ENCODE measurements at places on chromosomes 6 and 20.

DNA sequence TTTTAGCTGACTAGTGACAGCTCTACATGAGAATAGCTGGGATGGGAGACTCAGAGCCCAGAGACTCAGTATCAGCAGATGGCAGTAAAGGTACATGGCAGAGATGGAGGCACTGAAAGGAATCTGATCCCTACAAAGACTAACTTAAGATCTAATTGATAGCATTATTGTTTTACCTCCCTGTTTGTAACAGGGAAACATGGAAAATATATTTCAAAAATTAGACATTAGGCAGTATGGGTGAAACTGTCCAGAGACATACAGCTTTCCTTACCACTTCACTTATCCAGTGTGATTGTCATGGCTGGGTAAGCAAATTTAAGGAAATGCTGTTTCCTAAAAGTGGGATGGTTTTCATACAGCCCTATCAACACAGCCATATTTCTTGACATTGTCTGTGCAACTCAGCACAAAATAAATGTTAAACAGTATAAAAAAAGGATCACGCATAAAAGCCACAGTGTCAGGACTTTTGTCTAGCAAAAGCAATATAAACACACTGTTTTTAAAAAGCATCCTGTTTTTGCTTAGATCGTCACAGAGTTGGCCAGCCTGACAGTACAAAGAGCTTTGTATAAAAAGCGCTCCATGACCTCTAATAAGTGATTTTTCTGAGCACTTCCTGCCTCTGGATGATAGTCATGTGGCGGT, 376.9 kb downstream of the PHF3 start:
- no peak for DNase-seq

- no peak for DNase-seq
Measured at GRCh38 chr6:159493898-159494585, 199.0 kb downstream of the SOD2 start.

GRCh38 chr20:57222631-57222950, 43.9 kb downstream of the BMP7 start:
- no peak for DNase-seq

DNA sequence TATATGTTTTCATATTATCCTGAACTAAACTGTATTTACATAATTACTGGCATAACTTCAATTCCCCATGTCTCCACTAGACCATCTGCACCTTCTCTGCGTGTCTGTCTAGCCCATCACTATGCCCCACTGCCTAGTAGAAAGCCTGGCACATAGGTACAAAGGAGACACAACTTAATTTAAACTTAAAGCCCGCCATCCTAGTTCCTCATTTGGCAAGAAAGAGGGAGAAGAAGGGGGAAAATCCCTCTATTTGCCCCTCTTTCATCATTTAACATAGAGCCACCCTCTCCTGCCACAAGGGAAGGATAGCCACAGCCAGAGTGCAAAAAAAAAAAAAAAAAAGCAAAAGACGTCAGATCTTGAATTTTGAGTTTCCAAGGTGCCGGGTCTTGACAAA, 1.8 kb downstream of the PKIG start:
- no peak for DNase-seq

DNA sequence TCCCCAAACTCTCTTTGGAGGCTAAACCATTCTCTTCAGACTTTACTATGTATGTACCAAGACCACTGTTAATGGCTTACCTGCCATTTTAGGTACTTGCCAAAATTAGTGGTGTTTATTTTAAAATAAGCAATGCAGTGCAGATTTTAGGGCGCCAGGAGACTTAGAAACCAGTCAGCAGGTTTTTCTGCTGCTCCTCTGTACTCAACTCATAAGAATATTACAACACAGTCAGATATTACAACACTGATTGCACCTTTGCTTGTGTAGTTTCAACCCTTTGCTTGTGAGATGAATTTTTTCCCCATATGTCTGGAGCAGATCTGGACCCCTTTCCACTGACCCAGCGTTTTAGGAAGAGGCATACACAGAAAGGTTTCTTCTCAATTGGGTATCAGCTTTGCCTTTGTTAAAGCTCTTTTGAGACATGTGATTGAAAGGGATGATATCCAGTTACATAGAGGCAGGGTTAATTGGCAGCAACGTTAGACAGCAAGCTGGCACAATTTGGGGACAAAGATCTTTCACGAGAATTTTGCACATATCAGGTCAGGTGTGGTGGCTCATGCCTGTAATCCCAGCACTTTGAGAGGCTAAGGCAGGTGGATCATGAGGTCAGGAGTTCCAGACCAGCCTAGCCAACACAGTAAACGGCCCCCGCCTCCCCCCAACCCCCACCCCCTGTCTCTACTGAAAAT, 6.2 kb downstream of the TTPAL start:
- DNase-seq: no peak

DNA sequence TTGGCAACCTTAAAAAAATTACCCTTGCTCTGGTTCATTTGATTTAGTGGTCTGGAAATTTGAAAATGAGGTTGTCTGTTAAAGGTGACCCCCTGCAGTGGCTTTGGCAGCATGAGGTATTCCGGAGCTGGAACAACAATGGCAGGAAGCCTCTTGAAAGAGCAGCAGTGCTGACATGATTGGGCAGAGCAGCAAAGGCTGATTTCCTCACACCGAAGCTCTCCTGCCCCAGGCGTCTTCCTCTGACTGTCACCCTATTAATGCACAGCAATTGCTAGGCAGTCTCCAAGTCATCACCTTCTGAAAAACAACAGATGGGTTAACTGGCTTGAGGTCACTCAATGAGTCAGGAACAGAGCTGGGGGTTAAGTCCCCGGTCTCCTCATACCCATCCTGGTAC, 241.8 kb upstream of the MMS22L start:
- no peak for DNase-seq

DNA sequence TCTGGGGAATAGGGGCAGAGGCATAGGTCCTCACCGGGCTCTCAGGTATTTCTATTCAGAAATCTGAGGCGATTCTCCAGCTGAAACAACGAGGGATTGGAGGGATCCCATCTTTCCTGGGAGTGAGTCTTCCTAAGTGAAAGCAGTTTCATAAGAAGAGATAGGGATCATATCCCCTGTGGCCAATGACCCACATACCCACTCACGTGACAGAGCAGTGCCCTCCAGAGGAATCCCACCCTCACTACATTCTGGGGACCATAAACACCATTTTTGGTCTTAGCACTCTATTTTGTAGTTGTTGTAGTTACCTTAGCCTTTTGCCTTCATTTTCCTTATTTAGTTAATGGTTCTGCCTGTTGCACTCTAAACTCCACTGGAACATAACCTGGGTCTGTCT, 121.1 kb downstream of the GPR63 start:
- no peak for DNase-seq

- no peak for DNase-seq
Measured at GRCh38 chr6:67009818-67010217, 1302.8 kb upstream of the EYS start.

DNA sequence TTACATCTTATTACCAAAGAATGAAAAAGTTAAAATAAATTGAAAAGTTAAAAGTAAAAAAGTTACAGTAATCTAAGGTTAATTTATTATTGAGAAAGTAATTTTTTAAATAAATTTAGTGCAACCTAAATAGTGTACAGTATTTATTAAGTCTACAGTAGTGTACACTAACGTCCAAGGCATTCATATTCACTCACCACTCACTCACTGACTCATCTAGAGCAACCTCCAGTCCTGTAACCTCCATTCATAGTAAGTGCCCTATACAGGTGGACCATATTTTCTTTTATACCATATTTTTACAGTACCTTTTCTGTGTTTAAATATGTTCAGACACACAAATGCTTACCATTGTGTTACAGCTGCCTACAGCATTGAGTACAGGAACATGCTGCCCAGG, 624.7 kb upstream of the NOX3 start:
- no peak for DNase-seq

DNA sequence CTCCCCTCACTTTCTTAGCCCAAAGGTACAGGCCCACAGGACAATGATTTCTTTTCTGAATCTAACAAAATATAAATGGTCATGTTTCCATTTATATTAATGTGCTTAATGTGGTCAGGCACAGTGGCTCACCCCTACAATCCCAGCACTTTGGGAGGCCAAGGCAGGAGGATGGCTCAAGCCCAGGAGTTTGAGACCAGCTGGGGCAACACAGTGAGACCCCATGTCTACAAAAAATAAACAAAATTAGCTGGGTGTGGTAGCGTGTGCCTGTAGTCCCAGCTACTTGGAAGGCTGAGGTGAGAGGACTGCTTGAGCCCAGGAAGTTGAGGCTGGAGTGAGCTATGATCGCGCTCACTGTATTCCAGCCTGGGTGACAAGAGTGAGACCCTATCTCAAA, 77.2 kb upstream of the TULP1 start:
- no peak for DNase-seq

- DNase-seq: no peak
Measured at GRCh38 chr6:33071569-33071968, 1.9 kb downstream of the HLA-DPA1 start.

DNA sequence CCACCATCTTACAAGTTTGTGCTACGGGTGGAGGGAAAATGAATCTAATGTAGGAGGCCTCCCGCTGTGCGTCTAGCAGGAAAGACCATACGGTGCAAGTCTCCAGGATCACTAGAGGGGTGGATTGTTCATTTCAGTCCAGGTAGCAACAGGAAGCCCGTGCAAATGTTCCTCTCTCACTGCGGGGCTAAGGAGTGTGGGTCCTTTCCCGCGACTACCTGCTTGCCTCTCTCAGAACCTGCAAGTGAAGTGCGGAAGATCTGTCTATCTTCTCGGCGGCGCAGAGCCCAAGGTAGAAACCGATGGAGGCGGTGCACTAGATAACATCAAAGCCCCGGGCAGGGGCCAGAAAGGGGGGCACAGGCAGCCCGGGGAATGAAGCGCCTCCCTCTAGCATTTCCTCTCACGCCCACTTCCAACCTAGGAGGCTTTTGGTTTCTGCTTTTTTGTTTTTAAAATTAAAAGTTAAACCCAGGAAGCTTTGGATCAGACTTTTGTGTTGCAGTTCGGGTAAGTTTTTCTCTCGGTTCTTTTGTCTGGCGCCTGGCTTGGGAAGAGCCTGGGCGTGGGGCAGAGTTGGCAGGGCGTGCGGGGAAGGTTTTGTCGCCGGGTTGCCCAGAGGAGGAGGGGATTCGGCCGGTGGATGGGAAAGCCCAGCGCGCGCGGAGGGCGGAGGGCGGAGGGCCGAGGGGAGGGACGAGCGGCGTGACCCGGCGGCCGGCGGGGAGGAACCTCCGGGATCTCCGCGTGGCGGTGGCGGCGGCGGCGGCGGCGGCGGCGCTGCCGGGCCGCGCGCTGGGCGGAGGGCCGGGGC, 3.5 kb upstream of the HIVEP1 start:
- peak; percentile 90 for DNase-seq

DNA sequence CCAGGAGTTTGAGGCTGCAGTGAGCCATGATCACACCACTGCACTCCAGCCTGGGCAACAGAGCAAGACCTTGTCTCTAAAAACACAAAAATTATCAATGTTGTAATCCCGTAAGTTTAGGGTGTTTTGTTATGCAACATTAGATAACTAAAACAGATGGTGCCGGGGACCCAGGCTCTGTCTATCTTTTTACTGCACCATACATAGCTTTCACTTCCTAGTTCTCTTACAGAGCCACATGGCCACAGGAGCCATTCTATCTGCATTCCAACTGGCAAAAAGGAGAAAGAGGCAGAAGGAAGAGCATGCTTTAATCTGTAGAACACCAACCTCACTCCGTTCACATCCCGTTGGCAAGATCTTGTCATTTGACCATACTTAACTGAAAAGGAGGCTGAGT, 5.4 kb upstream of the TCF15 start:
- no peak for DNase-seq

- no peak for DNase-seq
Measured at GRCh38 chr6:112764377-112764776, 417.2 kb downstream of the RFPL4B start.

- DNase-seq: no peak
Measured at GRCh38 chr20:11844691-11845090, 73.0 kb upstream of the BTBD3 start.

DNA sequence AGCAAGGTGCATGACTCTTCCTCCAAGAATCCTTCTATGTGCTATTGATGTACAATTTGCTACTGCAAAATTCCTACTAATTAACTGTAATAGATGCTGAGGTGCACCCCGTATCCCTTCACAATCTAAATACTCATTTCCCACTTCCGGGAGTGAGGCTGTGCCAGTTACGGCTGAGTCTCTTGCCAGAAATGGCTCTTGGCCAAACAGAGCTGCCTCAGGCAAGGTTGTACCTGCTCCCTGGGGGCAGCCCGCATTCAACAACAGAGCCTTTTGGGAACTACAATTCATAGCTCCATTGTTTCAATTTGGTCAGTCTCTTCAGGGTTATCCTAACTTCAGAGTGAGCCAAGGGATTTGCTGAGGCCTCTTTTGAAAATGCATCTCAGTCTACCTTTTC, 789.8 kb upstream of the MAP3K7 start:
- DNase-seq: no peak

DNA sequence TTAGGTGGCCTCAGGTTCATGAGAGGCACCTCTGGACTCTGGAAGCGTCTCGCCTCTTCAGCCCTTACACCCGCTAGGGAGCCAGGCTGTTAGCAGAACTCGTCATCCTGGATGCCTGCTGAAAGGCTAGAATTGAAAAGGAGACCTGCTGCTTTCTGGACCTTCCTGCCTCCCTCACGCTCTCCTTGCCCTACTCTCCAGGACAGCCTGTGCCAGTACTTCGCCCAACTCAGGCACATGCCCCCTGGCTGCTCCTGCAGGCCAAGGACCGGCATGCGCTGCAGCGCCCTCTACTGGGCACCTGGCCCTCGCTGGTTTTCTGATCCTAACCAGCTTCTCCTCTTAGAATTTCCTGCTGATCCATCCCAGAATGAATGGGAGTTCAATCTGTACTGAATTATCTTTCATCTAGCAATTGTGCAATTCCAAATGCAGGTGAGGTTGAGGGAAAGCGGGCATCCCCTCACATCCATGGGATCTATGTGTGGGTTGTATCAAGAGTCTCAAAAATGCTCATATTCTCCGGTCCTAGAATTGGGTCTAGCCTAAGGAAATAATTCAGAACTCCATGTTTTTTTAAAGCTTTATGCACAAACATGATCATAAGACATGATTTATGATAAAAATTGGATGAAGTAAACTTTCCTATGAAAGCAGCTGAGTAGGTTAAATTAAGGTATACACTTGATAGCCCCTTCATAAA, 78.0 kb downstream of the PTPN1 start:
- peak; percentile 65 for DNase-seq

- DNase-seq: peak; percentile 75
Measured at GRCh38 chr20:48657426-48658197, 170.2 kb downstream of the PREX1 start.

GRCh38 chr20:58891718-58892140, 39.2 kb downstream of the GNAS start:
- peak; percentile 38 for DNase-seq

DNA sequence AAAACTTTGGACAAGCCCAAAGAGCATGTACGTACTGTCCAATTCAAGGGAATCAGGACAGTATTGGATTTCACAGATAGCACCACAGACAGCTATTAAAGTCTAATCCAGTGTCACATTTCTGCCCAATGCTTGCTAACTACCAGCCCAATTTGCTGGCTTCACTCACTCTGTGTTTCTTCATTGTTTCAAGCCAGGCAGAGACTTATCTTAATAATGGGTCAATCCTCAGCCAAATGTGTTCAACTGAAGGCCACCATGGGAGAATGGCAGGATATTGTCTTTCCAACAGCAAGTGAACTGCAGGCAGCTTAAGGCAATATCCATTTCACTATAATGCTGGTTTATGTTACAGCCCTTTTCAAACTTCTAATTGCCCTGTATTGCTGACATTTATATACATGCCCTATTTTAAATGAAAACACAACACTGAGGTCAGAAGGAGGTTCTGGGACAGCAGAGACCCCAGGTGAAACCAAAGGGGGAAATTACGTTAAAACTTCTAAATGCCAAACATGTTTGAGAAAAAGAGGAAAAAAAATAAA, 142.1 kb upstream of the RSPO3 start:
- DNase-seq: no peak

- no peak for DNase-seq
Measured at GRCh38 chr20:43536817-43537440, 21.9 kb upstream of the SGK2 start.

GRCh38 chr6:115544765-115545671, 515.7 kb downstream of the FRK start:
- DNase-seq: no peak
